ENCODE measurements at places on chromosomes 2 and 18. TPM values are rescaled to one million over a fixed set of nuclear protein-coding genes. Genes with fewer than 3 reads are reported as not detected.
A peak's percentile ranks its signal among the peaks of the same experiment; 100 is the strongest.

DNA sequence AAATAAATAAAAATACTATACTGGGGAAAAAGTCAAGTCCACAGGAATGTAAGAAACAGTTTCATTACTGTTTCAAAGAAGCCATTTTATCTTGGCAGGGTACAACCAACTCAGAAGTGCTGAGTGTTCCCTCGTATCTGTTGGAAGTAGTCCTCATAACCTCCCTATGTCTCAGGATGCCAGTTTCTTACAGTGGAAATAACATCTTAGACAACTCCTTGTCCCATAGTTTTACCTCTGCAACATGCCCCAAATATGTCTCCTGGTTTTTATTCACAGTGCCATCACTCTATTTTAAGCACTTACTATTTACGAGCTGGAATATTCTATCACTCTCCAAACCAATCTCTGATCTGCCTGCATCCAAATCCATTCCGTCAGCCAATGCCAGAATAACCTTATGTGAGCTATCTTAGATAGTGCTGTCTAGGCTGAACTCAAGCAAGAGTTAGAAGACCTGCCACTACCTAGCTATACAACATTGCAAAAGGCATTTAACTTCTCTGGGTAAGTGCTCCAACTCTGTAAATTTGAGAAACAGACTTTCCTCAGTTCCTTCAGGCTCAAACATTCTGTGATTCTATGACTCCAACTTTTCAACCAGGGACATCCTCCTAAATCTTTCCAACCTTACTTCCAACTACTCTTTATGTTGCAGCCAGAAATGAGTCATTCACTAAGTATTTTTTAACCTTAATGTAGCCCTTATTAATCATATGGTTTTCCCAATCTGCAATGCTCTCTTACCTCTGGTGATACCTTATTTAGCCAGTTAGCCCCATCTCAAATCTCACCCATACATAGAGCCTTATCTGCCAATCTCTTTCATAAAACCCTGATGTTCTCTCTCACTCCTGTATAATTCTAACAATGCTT, 66.7 kb downstream of the RTN4 start:
- H3K4me3 ChIP-seq, result no peak overlapping the region
- H3K27ac ChIP-seq, result peak overlapping the region; percentile 2
- peaks cover 3% of the 10 kb centered on the region for H3K4me1 ChIP-seq
- H3K36me3 ChIP-seq, result peaks cover 47% of the 10 kb centered on the region
- no peak for DNase-seq

GRCh38 chr2:183594150-183594549, 469.9 kb downstream of the NUP35 start:
- H3K4me1 ChIP-seq, result no peaks in the 10 kb centered on the region
- no peak overlapping the region for H3K4me3 ChIP-seq
- no peaks in the 10 kb centered on the region for H3K36me3 ChIP-seq
- DNase-seq, result no peak
- no peaks in the 10 kb centered on the region for H3K27me3 ChIP-seq

DNA sequence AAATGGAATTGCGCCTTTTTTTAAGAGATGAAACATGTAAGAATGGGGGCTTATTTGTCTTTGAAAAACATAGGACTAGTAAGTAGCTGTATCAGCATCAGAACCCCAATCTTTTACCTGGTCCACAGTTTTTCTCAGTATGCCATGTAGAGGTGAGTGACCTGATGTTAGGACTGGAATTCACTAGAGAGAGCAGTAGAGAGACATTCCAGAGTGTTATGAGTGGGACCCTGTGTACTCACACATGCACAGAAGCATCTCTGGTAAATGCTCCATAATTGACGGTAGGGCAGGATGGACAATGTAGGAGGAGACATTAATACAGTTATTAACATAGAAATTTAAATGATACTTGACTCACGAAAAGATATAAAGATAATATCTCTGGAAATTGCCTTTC, 1.4 kb upstream of the GALNT13 start:
- H3K36me3 ChIP-seq, result no peaks in the 10 kb centered on the region
- DNase-seq, result no peak
- peaks cover 22% of the 10 kb centered on the region for H3K27me3 ChIP-seq

DNA sequence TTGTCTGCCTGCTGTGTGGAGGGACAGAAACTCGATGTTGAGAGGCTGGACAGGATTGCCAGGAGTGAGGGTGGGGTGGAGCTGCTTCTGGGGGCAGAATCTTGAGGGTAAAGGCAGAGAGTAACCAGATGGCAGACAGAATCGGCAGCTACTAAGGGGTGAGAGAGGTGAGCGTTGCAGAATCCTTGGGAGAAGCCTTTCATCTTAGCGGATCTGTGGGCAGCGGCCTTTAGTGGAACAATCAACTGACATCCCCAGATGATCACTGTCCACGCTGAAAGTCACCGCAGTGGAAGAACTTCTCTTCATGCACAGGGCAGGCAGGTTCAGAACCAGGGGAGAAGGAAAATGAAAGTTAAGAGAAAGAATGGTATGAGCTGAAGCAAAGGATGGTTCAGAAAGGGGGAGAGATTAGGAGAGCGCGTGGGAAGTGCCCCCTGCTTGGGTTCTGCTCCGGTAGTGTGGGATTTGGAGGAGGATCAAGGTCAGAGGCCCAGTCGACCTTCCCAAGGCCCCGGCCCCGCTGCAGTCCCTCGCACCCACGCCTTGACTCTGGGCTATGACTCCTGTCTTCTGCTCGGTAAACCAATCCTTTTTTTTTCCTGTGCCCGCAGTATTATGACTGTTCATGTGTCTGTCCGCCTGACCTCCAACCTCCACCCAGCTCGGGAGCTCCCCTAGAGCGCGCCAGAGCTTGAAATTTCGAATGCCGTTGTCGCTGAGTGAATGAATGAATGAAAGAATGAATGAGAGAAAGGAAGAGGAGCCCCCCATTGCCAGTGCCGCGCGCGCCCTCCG, 584 bp downstream of the BOLA3 start:
- no peaks in the 10 kb centered on the region for H3K27me3 ChIP-seq
- H3K4me1 ChIP-seq, result peaks cover 4% of the 10 kb centered on the region
- no peak for DNase-seq
- H3K4me3 ChIP-seq, result no peak overlapping the region

GRCh38 chr2:214492152-214492551, 81.3 kb downstream of the VWC2L start:
- no peaks in the 10 kb centered on the region for H3K4me1 ChIP-seq
- H3K27ac ChIP-seq, result no peak overlapping the region
- no peaks in the 10 kb centered on the region for H3K27me3 ChIP-seq
- no peaks in the 10 kb centered on the region for H3K36me3 ChIP-seq
- H3K4me3 ChIP-seq, result no peak overlapping the region

DSC3 gene
- not detected for total RNA-seq

DNA sequence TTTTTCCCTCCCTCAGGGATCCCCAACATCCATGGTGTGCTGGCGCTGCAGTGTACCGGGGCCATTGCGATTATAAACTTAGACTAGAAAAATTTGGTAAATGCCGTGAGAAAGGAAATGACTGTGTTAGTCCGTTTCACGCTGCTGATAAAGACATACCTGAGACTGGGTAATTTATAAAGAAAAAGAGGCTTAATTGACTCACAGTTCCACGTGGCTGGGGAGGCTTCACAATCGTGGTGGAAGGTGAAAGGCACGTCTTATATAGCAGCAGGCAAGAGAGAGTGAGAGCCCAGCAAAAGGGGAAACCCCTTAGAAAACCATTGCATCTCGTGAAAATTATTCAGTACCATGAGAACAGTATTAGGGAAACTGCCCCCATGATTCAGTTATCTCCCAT, 44.3 kb downstream of the NTSR2 start:
- H3K27me3 ChIP-seq, result no peaks in the 10 kb centered on the region
- H3K36me3 ChIP-seq, result no peaks in the 10 kb centered on the region
- DNase-seq, result no peak
- no peak overlapping the region for H3K4me3 ChIP-seq

DNA sequence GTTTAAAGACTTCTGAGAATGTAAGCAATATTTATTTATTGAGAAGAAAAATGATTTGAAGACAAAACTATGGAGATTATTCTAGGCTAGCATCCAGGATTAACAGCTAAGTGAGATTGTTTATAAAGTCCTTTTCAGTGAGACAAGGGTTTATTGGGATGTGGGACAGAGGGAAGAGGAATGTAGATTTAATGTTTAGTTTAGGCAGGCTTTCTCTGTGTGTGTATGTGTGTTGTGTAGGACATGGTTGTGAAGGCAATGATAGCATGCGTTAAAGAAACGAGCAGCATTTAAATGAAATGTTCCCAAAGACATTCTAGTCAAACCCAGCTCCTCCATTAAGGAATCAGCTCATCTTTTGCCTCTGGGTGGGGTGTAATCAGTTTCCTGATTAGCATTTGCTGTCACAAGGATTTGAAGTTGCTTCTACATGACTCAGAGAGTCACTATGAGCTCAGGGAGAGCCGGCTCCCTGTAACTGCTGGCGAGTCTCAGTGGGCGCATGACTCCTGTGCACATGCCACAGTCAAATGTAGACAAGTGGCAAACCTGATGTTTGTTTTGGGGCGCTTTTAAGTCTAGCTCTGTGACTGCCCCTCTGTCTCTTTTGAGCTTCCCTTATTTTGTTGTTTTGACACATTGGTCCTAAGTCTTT, 442.2 kb upstream of the CELF4 start:
- no peaks in the 10 kb centered on the region for H3K27me3 ChIP-seq
- H3K4me3 ChIP-seq, result no peak overlapping the region
- H3K4me1 ChIP-seq, result no peaks in the 10 kb centered on the region
- no peak overlapping the region for H3K27ac ChIP-seq
- no peak for DNase-seq
- no peaks in the 10 kb centered on the region for H3K36me3 ChIP-seq

DNA sequence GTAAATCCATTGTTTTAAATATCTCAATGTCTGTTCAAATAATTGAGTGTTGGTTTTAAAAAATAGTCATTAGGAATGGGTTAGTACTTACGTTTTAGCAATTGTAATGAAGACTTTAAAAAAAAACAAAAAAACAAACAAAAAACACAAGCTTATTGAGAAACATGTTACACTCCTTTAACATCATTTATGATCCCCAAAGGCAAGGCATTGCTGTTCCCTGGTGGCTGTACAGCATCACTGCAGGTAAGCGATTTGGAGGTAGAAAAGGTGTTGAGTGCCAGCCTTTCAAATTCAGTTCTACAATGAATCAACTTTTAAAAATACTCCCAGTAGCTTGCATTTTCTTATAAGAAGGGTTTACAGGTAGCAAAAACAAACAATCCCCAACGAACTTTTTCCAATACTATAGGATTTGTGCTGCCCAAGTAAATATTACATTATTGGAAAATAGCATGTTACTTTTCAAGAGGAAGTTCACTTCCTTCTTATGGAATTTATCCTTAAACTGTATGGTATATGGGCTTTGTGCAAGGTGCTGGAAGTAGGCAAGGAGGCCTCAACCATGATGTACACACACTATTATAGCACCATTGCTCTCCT, 27.5 kb downstream of the CNRIP1 start:
- no peaks in the 10 kb centered on the region for H3K27me3 ChIP-seq
- no peaks in the 10 kb centered on the region for H3K36me3 ChIP-seq
- no peak overlapping the region for H3K4me3 ChIP-seq
- H3K27ac ChIP-seq, result no peak overlapping the region

SNTG2 gene
- 0.88 TPM for total RNA-seq

DNA sequence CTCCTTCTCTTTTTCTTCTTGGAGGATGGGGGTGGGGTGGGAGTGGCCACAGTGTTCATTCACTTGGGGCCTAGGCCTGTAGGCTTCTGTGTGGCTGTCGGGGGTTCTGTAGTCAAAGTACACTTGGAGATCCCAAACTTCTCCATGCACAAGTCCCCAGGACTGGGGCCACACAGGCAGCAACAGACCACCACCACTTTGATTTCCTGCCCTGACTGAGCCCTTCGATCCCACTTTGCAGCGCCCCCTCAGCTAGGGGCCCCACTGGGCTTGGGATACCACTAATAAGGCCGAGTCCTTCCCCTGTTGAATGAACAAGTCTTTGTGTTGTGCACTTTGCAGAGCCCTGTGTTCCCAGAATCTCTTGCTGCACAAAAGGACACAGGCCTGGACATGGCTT, 5.5 kb upstream of the TEX51 start:
- H3K27ac ChIP-seq, result no peak overlapping the region
- no peaks in the 10 kb centered on the region for H3K36me3 ChIP-seq
- H3K4me1 ChIP-seq, result no peaks in the 10 kb centered on the region
- peaks cover 5% of the 10 kb centered on the region for H3K27me3 ChIP-seq
- no peak for DNase-seq
- H3K4me3 ChIP-seq, result no peak overlapping the region

UGT1A3 gene
- total RNA-seq, result not detected

UGT1A6 gene
- not detected for total RNA-seq

Measured in activated B cell treated with CpG ODN at 0.5 μM for 24 hours (primary cell).